ENCODE measurements at places on chromosomes 12 and 14. TPM values are rescaled to one million over a fixed set of nuclear protein-coding genes. Genes with fewer than 3 reads are reported as not detected.

Gene BCL7A
- total RNA-seq: 18.1 TPM

Gene SIRT4
- total RNA-seq: 0.61 TPM

Gene CPM
- total RNA-seq: 1.7 TPM

Gene SLC25A47
- not detected for total RNA-seq

Gene MLXIP
- 35.6 TPM for total RNA-seq
